ENCODE measurements at places on chromosomes 5 and 9.

DNA sequence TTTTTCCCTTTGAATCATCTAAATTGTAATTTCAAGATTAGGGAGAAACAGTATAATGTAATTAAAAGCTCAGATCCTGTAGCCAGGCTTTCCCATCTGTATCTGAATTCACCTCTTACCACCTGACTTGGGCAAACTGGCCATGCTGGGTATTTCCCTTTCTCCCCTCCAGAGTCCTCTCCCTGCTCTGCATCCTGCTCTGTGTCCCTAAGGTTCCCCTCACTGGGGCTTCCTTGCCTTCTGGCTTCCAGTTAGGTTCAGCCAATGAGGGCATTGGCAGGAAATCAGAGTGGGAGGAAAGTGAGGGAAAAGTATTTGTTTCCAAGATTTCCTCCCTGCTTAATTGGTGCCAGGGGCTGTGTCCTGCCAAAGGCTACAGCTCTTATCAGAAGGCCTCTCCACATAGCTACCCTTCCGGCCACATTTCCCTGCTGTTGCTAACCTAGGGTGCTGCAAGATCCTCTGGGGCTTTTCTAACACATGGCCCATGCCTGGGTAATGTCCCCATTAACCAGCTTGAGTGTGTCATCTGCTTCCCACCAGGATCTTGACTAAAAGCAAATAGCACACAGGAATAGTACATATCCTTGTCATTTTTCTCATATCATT lies 51.0 kb upstream of the MPDZ start:
- DNase-seq: no peak

DNA sequence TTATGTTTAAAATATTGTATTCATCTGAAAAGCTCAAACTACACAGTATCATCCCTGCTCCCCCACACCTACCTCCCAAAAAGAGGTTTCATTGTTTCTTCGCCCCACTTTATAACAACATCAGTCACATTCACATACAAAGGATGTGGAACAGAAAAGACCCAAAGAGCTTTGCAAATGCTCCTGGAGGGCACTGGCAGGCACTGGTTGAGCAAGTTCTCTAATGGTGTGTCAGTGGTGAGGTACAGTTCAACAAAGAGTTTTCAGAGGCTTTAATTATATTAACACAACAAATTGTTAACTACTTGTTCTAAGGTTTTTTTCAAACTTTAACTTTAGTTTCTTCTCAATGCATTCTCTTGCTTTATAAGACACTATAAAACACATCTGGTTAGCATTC lies 54.1 kb upstream of the ECM2 start:
- DNase-seq: no peak

DNA sequence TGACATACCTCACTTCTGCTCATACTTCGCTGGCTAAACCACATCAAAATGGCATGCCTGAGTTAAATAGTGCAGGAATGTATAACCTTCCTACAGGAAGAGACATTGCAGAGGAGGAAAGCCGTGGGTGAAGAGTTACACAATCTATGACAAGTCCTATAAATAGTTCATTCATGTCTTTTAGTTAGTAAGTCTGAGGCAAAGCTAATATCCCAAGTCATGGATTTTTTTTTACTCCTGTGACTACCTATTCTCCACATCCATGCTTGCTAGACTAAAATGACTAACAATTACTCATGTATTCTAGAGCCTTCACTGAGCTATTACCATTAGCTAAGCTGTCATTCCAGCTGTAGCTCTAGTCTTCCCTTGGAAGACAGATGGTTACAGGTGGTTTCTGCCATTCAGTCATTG lies 391.3 kb downstream of the NR2F1-AS1 start:
- no peak for DNase-seq

GRCh38 chr5:81530919-81531318 lies 137.0 kb upstream of the ACOT12 start:
- no peak for DNase-seq

DNA sequence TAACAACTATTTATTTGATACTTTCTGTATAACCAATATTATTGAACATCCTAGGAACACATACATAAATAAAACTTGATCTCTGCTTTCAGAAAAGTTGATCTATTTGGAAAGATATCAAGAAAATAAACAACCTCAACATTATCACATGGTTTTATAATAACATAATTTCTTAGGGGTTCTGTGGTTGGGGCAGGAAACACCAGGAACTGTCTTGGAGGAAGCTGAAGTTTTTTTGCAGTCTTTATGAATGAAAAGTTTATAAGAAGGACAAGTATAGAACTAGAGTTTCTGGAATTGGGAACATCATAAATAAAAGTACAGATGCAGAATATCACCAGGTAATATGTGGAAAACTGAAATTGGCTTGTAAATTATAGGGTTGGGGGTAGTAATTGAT lies 296.1 kb downstream of the TAF11L14 start:
- DNase-seq: no peak

DNA sequence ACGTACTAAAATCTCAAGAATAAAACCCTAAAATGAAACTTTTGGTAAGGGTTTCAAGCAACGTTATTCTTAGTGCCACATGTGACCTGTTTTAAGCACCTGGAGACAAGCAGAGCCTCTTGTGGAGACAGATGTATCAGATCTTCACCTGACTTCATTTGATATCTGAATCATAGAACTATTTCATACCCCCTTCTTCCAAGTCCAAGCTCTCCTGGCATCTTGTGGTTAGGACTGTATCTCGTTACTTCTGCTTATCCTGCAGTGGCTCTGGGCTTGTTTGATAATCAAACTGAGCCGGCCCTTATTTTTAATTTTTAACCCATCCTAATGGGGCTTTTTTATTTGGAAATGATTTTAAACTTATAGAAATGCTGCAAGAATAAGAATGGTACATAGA lies 11.1 kb upstream of the FSD1L start:
- DNase-seq: no peak

DNA sequence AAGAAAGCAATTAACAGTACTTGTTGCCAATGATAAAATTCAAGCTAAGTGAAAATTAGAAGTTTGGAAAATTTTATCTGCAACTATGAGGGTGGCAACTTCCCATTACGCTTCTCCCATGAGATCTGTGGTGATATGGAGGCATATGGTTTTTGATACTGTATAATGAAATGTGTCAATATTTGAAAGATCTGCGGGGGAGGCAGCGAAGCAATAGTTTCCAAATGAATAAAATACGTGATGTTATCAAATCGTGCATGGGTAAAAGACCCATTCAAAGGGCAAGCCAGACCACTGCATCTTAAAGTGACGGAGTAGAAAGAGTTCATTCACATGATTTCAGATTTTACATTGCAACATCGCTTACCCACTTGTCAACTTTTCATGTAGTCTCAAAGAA lies 20.9 kb upstream of the BOD1 start:
- no peak for DNase-seq

DNA sequence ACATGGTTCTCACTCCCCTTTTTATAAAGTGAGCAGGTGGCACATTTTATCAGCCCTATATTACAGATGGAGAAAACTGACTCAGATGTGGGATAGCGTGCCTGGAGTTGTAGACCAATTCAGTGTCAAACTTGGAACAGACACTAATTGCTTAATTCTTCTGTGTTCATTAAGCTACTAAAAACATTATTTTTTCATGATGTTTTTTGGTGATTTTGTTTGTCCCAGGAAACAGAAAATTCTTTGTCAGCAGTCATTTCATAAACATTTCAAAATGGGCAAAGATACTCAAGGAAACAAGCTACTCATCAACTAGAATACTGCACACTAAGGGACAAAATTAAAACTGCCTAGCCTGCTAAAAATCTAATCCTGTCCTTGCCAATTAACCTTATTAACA lies 2.2 kb downstream of the ABHD17B start:
- no peak for DNase-seq

GRCh38 chr5:68445257-68446069 lies 229.9 kb downstream of the PIK3R1 start:
- DNase-seq: no peak

GRCh38 chr9:129894120-129894823 lies 59.0 kb downstream of the USP20 start:
- no peak for DNase-seq

- DNase-seq: no peak
These were observed 108.2 kb upstream of the DMAC1 start for GRCh38 chr9:7907551-7908337.

- no peak for DNase-seq
These were observed 387.5 kb downstream of the TRIM36 start for GRCh38 chr5:114782177-114782576.

DNA sequence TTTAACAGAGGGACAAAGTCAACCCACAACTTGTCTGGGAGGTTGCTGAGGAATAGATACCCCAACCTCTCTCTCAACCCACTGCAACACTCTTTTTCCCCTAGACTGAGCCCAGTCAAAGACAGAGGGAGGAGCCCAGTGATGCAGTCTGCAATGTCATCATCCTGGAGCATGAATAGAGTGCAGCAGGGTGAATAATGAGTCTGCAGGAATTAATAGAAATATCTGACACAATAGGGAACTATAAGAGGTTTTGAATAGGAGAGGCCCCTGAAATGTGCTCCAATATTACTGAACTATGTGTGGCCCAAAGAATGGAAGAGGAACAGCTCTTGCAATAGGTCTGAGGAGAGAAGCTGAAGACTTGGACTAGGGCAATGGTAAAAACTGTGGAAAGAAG lies 59.1 kb downstream of the PDCD1LG2 start:
- DNase-seq: no peak

DNA sequence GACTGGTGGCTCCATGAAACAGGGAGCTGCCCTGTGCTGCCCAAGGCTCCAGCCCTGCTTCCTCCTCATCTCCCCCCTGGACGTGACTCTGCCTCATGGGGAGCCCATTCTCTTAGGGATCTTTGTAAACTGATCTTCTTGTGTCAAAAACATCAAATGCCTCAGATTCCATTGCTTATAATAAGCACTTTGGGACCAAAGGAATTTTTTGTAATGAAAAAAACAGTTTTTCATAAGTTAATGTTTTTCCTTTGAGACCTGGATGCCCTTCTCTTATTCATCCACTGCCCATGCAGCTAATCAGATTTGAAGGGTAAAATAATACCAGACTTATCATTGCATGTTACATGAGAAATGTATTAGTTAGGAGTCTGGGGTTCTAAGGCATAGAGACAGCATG lies 41.7 kb downstream of the PALM2AKAP2 start:
- DNase-seq: no peak

- no peak for DNase-seq
These were observed 272.6 kb downstream of the ATPSCKMT start for GRCh38 chr5:9977070-9977469.

DNA sequence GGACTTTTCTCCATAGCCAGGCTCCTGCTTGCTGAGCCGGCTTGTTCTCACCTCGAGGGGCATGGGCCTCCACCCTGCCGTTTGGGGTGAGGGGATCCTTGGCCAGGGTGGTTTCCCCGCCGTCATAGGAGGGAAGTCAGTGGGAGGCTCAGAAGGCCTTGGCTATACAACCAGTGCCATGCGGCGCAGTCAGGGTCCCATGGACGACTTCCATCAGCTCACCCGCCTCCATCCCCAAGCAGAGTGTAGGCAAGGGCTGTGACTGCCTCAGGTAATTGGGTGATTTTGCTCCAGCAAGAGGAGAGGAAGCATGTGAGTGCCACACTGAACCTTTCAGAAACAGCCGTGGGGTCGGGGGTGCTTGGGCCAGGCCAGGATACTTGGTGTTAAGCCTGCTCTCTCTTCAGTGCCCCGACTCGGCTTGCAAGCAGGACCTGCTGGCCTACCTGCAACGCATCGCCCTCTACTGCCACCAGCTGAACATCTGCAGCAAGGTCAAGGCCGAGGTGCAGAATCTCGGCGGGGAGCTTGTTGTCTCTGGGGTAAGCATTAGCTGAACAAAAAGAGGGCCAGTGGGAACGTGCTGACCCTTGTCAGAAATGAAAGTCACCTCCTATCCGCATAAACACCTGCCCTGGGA lies 57.2 kb upstream of the LRRTM2 start:
- no peak for DNase-seq

GRCh38 chr5:130141659-130142320 lies 237.5 kb downstream of the CHSY3 start:
- no peak for DNase-seq

DNA sequence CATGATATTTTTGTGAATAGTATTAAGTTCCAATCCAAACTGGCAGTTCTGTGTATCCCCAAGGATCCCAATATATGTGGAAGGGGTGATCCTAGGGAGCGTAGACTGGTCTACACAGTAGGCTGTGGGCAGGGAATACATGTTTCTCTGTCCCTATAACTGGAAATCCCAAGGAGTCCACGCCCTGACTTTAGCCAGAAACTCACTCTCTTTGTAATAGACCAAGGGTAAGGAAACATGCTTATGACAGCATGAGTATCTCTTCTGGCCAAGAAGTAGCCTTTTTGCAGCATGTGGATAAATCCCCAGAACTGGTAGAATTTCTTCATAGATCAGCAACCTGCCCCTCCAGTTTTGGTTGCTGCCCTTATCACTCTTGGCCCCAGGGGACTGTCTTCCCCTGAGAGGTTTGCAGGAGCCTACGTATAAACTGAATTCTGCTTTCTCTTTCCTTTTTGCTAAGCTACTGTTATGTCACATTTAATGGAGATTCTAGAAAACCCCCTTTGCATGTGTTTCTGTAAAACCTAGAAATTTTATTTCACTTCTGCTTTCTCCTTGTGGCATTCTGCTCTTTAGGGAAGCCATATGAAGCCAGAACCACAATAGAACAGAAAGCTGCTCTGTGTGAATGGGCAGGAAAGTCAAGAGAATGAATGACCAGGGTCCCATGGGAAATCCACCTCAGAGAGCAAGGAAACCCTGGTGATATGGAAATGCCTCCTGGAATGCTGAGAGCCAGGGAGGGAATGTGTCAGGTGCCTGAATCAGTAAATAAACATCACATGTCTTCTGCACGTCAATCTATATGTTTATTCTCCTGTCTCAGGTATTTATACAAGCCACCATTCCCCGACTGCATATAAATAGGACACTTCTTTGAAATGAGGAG lies 3.5 kb downstream of the IFNA2 start:
- no peak for DNase-seq

DNA sequence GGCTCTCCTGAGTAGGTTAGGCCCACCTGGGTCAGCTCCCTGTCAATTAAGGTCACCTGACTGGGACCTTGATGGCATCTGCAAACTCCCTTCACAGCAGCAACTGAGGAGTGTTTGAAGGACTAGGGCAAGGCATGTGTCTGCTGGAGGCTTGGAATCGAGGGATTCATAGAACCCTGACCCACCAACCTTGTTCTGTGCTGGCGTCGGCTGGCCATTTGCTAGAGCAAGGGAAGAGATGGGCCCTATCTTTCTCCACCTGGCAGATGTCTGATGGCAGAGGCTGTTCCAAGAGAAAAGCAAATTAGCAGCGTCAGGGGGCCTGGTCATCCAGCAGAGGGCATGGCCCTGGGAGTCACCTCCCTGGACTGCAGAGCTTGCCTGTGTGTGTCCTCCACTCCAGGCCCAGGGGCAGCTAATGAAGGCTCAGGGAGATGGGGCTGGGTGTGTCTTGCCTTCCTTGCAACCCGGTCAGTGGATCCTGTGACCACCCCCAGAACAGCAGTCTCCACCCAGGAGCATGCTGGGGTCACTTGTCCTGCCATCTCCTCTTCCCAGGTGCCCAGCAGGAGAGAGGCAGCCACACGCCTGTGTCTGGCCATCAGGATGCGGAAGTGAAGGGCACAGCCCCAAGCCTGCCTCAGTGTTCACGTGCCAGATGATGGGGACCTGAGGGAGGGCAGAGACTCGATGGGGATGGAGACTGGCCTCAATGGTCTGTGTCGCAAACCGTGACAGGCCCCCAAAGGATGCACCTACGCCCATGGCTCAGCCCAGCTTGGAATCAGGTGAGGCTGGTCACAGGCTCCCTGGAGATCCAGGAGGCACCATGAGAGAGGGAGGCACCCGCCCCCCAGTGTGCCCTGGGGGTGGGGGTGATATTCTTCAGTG lies 53.9 kb downstream of the BARX1 start:
- DNase-seq: no peak

All from central memory CD8-positive, alpha-beta T cell (primary cell).